ENCODE measurements at places on chromosomes 7 and 10. TPM values are rescaled to one million over a fixed set of nuclear protein-coding genes. Genes with fewer than 3 reads are reported as not detected.

The TES gene
- total RNA-seq = 98.5 TPM

The CYP2C19 gene
- total RNA-seq = not detected

The PAPOLB gene
- total RNA-seq = 0.06 TPM

The OPALIN gene
- not detected for total RNA-seq

The ADRA2A gene
- total RNA-seq = not detected

The MSRB2 gene
- total RNA-seq = 6.0 TPM

DNA sequence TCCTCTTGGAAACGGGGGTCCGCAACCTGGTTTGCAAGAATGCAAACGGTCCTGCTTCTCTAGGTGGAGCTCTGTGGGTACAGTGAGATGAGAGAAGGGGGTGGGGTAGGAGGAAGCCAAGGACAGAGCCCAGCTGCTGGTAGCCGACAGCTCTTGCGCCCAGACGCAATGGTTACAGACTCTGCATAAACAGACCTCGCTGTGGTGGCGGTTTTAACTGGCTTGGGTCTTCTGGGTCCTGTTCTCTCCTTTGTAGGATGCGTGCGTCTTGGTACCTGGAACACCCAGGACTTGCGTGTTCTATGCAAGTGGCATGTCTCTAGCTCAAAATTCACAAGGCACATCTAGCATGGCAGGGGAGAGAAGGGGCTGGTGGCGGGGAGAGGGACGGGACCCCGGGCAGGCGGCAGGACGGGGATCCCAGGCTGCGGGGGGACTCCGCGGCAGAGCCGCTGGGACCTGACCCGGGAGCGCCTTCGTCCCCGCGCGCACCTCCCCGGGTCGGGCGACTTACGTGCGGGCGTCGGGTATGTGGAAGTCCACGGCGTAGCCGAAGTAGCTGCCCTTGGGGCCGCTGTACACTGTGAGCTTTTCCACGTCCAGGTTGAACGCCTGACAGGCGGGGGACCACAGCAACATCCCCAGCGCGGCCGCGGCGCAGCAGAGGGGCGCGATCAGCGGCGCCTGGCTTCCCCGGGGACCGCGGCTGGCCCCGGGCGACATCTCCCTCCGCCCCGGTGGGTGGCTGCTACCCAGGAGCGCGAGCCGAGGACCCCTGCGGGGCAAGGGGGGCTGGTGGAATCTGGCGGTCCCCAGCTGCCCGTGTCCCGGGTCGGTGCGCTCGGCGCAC is 448 bp downstream of the ITGA8 start:
- peaks cover 53% of the 10 kb centered on the region for H3K27me3 ChIP-seq
- no peaks in the 10 kb centered on the region for H3K4me1 ChIP-seq
- H3K36me3 ChIP-seq = no peaks in the 10 kb centered on the region
- DNase-seq = no peak
